ENCODE measurements at places on chromosomes 5 and 9.

DNA sequence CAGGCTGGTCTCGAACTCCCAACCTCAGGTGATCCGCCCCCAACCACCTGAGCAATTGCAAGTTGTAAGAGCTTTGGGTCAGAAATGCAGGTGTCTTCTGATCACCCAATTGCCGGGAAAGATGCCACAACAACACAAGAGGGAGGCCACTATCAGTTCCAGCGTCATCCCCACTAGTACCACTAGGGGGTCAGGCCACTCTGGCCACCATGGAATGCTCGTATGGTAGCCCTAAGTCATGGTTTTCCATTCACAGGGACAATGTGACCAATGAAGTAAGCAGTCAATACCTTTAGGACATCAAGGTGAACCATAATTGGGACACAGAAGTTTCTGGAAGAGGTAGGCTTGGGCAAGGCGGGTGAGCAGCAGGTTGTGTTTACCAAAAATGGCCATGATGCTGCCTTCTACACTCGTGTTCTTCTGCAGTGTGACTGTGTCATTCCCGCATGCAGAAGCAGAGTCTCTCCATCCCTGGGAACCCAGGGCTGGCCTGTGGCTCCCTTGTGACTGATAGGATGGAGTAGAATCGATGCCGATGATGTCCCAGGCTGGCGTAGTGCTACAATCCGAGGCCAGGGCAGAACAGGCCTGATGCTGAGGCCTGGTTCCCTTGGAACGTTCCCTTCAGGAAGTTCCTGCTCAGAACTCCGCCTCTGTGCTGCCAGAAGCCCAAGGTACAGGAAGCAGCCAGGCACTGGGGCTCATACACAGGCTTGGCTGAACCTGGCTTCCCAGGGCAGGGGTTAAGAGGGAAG, 42.2 kb upstream of the ANKRD33B start:
- DNase-seq: no peak

DNA sequence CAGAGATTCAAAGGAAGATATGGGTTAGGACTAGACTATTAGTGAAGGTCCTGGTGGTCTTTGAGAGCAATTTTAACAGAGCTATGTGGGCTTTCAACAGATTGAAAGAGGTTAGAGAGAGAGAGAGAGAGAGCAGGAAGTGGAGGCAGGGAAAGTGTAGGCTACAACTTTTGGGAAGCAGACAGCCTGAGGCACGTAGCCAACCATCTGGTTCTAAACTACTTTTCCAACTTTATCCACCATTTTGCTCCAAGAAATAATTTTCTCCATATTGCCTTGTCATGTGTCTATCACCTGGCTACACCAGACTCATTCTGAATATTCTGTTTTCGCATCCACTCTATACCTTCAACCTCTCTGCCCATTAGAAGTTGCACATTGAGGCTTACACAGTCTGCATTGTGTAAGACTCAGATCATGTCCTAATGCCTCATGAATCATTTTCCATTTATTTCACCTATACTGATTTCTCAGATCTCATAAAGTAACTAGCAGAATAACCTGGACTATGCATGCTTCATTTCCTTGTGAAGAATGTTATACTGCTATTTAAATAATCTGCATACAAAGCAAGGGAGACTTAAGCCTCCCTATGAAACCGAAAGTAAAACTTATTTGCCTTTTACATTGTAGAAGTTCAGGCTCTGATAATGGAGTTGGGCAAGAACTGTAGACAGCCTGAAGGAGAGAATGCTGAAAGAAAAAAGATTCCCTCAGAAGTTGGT, 235.6 kb downstream of the ELAVL2 start:
- DNase-seq: no peak

- DNase-seq: peak; percentile 55
Observed at GRCh38 chr9:90331826-90332575, 310.6 kb downstream of the DIRAS2 start.

GRCh38 chr5:145922059-145922458, 14.3 kb upstream of the SH3RF2 start:
- DNase-seq: no peak

- no peak for DNase-seq
Observed at GRCh38 chr9:105639936-105640335, 22.3 kb upstream of the TAL2 start.

DNA sequence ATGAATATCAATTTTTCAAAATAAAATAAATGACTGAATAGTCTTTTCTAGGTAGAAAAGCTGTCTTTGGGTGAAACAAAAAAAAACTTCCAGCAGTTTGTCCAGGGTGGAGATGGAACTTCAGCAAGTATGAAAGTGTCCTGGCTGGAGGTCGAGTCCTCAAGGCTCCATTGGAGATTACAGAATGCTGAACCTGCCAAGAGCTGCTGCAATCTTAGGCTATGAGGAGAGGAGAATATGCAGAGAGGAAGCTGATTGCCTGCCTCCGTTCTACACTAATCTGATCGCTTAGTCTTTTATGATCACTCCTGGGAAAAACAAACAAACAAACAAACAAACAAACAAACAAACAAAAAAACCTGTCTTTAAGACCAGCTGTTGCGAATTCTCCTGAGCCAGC, 50.6 kb downstream of the NREP start:
- no peak for DNase-seq

DNA sequence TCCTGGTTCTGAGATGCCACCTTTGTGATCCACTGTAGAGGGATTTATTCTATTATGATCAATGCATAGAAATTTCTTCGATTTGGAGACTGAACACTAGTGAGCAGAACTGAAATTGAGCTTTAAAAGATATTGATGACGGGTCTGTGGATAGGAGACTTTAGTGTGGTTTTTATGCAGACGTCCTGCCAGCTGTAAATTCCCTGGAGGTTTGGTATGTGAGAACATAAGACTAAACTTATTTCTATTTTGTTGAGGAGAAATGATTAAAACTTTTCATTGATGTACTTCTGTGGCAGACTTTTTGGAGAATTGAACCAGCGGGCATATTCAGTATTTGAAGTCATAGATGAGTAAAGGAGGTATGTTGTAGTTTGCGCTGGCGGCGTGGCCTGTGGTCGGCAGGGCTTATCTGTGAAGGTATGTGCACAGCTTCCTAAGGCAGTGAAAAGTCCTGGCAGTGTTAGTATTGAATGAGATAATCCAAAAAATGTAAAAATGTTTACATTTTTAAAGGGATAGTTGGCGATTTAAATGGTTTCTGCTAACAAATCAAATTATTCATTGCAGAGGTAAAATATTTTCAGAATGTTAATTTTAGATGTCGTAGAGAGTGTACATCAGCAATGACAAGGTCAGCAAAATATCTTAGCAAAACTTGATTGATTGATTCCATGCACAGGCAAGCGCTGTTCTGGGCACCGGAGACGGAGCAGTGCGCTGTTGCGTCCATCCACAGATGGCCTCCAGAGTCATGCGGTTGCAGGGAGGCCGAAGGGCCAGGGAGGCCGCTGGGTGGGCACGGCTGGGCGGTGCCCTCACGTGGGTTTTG, 20.4 kb downstream of the TENT4A start:
- DNase-seq: peak; percentile 72

GRCh38 chr5:3564827-3565518, 30.7 kb upstream of the IRX1 start:
- DNase-seq: no peak

DNA sequence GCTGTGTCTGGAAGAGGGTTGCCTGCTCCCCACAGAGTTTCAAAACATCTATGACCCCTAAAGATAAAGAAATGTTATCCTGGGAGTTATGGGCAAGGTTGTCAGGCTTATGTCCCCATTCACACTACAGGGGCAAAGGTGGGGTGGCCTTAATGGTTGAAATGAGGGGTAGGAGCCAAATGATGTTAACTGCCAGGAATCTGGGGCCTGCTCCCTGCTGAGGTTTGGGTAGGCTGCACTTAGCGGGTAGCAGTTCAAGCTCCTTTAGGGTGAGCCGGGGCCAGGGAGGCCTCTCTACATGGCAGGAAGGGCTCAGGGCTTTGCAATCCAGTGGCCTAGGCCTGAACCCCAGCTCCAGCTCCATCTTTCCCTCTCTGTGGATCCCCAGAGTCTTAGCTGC, 3.0 kb downstream of the FGF18 start:
- DNase-seq: no peak

Data from fibroblast of skin of back (primary cell).